ENCODE measurements at places on chromosomes 2 and 18.

- no peak for DNase-seq
These were observed 23.7 kb downstream of the METTL4 start for GRCh38 chr18:2547477-2548087.

DNA sequence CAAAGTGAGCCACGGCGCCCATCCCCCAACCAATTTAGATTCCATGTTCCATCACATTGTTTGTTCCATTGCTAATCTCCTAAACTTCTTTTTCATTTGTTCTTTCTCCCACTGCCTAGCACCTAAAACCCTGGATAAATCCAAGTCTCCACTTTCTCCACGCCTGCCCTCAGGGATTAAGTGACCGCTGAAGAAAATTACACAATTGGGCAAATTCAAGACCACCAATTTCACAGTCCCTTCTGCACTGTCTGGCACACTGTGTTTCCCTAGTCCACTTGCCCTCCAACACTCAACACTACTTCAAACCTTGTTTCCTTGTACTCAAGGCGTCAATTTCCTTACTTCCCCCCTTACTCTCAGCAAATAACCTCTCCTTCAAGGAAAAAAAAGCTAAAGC lies 5.1 kb upstream of the UBXN4 start:
- DNase-seq: no peak

DNA sequence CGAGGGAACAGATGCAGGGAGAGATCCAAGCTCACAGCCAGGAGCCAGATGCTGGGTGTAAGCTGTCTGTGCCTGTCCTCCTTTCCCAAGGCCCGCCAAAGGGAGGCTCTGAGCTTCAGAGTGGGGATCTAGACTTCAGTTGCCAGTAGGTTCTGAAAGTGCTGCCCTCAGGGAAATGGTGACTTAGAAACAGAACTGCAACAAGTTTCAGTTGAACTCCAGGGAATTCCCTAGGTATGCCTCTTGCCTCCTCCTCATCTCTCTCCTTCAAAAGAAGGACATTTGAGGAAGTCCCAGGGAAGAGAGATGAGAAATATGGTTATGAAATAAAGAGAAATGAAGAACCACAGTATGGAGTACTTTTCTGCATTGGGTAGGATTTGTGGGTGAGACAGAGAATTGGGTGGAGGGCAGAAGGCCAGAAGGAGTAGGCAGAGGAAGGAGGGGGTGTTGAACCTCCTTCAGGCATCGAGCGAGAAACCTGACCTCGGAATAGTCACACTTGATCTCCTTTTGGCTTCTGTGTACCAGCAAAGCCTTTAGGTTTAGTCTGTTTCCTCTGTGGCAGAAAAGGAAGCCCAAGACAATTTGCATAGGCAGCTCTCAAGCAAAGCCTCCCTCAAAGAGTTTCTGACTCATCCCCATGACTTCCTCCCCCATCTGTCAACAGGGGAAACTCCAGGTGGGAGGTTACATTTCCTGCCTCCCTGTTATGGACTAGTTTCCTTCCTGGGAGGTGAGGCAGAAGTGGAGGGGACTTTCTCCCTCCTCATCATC lies 45.7 kb downstream of the QPCT start:
- DNase-seq: peak; percentile 70

- DNase-seq: no peak
These were observed 6.5 kb downstream of the POU3F3 start for GRCh38 chr2:104860451-104860790.

GRCh38 chr2:141941210-141941714 lies 189.6 kb downstream of the LRP1B start:
- no peak for DNase-seq

DNA sequence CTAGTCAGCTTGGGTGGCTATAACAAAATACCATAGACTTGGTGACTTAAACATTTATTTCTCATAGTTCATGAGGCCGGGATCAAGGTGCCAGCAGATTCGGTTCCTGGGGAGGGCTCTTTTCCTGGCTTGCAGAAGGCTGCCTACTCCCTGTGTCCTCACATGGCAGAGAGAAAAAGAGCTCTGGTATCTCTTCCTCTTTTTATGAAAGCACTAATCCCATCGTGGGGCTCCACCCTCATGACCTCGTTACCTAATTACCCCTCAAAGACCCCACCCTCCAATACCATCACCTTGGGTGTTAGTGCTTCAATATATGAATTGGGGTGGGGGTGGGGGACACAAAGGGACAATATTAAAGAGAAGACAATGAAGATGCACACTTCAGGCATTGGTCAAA lies 67.1 kb upstream of the CCBE1 start:
- no peak for DNase-seq

DNA sequence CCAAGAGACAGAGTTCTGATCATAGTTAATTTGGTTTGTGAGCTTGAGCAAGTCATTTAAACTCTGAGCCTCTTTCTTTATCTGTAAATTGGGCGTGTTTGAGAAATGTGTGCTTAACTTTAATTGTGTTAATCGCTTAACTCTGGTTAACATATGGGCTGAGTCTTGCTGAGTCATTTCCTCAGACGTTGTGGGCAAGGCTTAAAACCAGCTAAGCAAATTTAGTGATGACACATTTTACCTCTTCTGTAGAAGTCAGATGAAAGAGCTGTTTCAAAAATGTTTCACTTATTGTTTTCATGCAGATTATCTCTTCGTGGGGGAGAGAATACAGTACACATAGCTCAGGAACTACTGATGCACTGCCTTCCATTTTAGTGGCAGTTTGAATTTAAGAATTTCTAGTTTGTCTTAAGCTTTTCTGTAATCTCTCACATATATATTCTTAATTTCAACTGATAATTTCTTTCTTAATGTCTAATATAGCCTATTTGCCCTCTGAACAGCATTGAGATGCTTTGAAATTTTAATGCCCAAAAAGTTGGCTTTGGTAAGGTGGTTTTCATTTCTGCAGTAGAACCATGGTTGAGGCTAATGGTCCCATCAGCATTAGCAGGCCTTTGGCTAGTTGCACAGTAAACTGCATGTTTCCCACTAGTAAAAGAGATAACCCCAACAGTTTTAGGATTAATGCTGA lies 34.9 kb downstream of the RAB10 start:
- peak; percentile 36 for DNase-seq

- no peak for DNase-seq
These were observed 77.4 kb downstream of the MERTK start for GRCh38 chr2:111975819-111976218.

DNA sequence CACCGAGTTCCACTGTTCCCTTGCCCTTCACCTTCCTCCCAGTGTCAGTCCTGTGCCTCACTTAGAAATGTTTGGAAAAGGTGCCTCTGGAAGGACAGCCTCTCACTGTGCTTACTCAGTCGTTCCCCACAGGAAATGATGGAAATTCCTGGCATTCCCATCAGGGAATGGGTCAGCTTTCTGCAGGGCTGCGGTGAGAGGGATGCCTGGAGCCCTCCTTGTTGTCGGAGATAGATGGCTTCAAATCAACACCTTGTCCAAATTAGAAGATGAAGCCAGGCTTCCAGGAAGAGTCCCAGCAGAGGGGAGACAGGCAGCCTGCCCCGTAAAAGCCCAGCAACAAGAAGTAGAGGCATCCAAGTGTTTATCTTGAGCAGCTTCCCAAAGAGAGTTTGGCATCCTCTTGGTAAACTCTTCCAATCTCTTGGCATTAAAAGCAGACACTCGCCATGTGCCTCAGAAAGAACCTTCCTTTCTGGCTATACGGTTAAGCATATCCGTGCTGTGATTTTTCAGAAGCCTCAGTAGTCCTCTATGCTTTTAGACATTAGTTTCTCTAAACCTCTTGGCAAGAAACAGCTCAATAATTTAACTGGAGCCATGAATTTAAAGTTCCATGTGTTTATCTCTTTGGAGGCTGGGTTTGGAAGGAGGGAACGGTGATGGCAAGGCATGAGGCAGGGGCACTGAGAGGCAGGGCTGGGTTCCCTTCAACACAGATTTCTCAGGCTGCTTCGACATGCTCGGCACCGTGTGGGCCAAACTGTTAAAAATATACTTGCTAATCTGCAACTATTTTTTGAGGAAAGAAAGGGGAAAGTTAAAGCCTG lies 25.1 kb downstream of the COLEC12 start:
- no peak for DNase-seq

DNA sequence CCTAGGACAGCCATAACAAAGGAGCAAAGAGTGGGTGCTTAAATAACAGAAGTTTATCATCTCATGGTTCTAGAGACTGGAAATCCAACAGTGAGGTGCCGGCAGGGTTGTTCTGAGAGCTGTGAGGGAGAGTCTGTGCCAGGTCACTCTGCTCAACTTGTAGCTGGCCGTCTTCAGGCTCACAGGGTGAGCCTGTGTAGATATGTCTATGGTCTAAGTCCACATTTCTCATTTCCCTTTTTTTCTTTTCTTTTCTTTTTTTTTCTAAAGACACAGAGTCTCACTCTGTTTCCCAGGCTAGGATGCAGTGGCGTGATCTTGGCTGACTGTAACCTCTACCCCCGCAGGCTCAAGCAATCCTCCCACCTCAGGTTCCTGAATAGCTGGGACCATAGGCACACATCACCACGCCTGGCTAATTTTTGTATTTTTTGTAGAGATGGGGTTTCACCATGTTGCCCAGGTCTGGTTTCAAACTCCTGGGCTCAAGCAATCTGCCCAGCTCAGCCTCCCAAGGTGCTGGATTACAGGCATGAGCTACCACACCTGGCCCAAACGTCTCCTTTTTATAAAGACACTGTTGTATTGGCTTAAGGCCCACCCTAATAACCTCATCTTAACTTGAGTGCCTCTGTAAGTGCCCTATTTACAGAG lies 142.2 kb downstream of the SP3 start:
- no peak for DNase-seq

DNA sequence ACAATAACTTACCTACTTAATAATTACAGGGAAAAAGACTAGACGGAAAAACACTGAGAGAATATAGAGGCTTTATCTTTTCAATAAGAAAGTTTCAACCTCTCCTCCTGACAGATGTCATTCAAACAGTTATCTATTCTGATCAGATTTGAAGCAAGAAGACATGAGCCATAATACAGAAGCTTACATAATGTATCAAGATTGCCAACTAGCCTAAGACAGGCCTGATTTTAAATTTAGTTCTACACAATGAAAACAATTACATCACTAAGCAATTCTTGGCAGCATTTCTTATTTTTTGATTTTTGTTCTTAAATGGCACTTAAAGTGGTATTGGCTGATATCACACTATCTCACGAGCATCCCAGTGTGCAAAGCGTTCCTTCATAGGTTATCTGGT lies 41.6 kb downstream of the GPR155 start:
- DNase-seq: no peak

DNA sequence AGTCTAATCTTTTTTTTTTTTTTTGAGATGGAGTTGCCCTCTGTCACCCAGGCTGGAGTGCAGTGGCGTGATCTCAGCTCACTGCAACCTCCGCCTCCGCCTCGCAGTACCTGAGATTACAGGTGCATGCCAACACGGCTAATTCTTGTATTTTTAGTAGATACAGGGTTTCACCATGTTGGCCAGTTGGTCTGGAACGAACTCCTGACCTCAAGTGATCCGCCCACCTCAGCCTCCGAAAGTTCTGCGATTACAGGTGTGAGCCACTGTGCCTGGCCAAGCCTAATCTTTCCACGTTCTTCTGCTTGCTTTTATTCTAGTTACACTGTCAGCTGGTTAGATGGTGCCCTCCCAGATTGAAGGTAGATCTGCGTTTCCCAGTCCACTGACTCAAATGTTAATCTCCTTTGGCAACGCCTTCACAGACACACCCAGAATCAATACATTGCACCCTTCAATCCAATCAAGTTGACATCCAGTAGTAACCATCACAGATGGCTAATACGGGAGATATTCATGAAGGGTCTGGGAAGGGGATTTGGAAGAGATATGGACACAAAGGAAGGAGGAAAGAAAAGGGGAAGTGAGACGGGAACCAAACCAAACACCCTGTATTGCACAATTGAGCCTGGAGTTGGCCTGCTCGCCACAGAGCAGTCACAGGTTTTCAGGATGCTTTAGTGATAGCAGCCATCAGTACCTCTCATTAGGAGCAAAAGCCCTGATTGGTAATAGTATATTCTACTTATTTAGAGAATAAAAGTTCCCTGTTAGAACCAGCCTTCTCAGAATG lies 229.8 kb downstream of the PIK3C3 start:
- no peak for DNase-seq

DNA sequence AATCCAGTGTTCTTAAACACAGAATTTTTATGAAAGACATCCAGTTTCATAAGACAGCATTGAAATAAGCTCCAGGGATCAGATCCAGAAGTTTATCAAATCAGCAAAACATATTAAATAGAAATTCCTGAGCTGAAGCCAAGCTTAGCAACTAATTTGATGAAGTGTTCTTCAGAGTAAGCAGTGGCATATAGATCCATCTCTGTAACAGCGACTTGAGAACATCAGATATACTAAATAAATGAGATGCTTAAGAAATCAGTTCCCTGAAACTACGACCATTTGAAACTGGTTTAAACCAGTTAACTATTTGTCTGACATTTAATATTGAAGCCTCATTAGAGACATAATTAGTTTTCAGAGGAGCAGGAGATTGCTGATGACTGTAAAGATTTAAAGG lies 34.1 kb downstream of the PPP1R1C start:
- DNase-seq: no peak

DNA sequence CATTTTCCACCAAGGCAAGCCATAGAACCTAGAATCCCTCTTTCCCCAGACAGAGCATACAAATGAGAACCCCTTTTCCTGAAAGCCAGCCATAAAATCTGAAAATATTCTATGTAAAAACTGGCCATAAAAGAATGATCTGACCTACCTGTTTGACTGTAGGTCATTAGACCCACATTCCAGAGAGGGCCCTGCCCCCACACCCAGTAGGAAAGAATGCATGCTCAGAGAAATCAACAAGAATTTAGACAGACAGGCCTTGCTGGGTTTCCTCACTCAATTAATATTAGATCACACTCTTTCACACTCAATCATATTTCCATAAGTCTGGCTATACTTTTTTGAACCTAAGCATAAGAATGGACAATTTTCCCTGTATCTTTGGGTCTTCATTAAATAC lies 929.5 kb downstream of the ERBB4 start:
- DNase-seq: no peak

DNA sequence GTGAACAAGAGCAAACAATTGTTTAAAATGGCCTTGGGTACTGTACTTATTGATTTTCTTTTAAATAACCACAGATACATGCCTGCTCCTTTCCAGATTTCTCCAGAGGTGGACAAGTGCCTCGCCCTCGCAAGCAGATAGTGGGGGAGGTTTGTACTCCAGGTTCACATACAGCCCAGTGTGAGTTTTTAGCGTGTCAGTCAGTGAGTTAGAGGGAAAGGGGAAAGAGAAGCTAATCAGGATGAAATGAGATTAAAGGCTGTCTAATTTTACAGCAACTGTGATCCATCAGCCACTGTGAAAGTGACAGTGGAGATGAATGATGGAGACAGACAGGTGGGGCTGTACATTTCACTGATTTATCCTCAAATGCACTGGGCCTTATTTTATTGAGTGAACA lies 74.7 kb downstream of the KLHL14 start:
- no peak for DNase-seq
